ENCODE measurements at places on chromosomes 7 and 10. TPM values are rescaled to one million over a fixed set of nuclear protein-coding genes. Genes with fewer than 3 reads are reported as not detected.
A peak's percentile ranks its signal among the peaks of the same experiment; 100 is the strongest.

GRCh38 chr10:97406064-97406463, 4.9 kb upstream of the RRP12 start:
- H3K27me3 ChIP-seq, result no peaks in the 10 kb centered on the region
- no peak for DNase-seq
- H3K36me3 ChIP-seq, result no peaks in the 10 kb centered on the region
- H3K4me1 ChIP-seq, result peaks cover 16% of the 10 kb centered on the region
- H3K4me3 ChIP-seq, result no peak overlapping the region
- H3K27ac ChIP-seq, result no peak overlapping the region

- H3K27ac ChIP-seq, result no peak overlapping the region
- H3K36me3 ChIP-seq, result peaks cover 29% of the 10 kb centered on the region
- H3K4me3 ChIP-seq, result no peak overlapping the region
- no peak for DNase-seq
- H3K27me3 ChIP-seq, result no peaks in the 10 kb centered on the region
Observed at GRCh38 chr7:66952343-66953043, 31.5 kb downstream of the TMEM248 start.

- DNase-seq, result no peak
- H3K4me1 ChIP-seq, result peaks cover 8% of the 10 kb centered on the region
- no peak overlapping the region for H3K27ac ChIP-seq
- no peaks in the 10 kb centered on the region for H3K36me3 ChIP-seq
Observed at GRCh38 chr10:70762441-70763175, 22.6 kb downstream of the TBATA start.

DNA sequence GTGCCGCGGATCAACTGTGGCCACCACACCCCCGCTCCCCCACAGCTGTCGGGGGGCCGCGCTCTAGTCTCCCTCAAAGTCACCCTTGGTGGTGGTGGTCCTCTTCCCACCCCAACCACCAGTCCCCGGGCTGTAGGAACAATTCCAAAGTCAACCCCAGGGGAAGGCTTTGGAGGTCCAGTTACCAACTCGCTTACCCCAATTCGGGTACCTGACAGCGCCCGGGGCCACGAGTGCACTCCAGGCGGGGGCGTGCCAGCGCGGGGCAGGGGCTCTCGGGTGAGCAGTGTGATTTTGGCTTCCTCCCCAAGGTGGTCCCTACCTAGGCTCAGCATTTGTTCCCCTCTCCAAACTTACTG, 584 bp upstream of the ZMIZ1 start:
- DNase-seq, result peak; percentile 66
- H3K4me1 ChIP-seq, result peaks cover 22% of the 10 kb centered on the region
- peak overlapping the region; percentile 61 for H3K27ac ChIP-seq

DNA sequence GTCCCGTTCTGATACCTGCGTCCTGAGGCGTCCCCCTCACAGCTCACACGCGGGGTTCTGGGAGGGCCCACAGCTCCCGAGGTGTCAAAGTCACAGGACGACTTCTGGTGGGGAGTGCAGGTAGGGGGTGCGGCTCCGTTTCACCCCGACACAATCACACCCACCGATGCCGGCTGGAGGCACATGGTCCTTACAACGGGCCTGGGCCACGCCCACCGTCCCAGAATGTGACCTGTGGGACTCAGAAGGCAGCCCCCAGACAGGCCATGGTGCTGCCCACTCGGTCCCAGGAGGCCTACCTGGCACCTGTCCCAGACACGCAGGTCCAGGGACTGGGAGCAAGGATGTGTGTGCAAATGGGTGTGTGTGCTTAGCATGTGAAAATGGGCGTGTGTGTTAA, 86.0 kb downstream of the UNCX start:
- H3K4me3 ChIP-seq, result no peak overlapping the region
- DNase-seq, result no peak
- H3K36me3 ChIP-seq, result no peaks in the 10 kb centered on the region
- no peak overlapping the region for H3K27ac ChIP-seq
- H3K27me3 ChIP-seq, result peaks cover 3% of the 10 kb centered on the region
- H3K4me1 ChIP-seq, result no peaks in the 10 kb centered on the region

DNA sequence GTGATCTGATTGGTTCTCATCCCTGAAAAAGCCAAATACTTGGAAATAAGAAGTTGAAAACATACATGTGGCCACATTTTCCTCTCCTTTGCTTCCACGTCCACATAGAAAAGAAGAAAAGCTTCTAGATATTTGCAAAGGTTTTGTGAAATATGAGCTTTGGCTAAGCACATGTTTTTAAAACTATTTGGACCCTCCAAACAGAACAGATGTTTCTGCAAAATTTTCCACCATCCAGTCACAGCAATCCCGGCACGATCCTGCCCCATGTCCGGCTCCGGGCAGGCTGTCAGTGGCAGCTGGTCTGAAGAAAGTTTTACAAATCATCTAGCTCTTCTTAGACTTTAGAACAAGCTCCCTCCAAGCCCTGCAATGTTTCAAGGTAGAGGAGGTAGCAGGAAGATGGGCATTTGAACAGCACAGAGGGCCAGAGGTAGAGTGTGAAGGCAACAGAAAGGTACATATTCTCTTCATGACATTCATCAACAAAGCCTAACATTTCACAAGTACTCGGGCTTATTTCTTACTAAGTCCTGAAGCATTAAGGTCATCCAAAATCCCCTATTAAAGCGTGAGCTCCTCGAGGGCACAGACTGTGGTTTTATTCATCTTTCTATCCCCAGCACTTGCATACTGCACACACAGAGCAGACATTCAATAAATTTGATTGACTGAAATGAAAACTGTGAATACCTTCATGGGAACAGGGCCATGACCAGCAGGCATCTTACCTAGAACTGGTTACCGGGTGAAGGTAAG, 110.1 kb downstream of the JAZF1 start:
- H3K4me3 ChIP-seq, result no peak overlapping the region
- no peaks in the 10 kb centered on the region for H3K4me1 ChIP-seq
- no peak for DNase-seq
- peaks cover 3% of the 10 kb centered on the region for H3K27me3 ChIP-seq

GRCh38 chr7:128788446-128789412, 3.0 kb upstream of the CCDC136 start:
- no peaks in the 10 kb centered on the region for H3K36me3 ChIP-seq
- no peak overlapping the region for H3K4me3 ChIP-seq
- no peak for DNase-seq

DNA sequence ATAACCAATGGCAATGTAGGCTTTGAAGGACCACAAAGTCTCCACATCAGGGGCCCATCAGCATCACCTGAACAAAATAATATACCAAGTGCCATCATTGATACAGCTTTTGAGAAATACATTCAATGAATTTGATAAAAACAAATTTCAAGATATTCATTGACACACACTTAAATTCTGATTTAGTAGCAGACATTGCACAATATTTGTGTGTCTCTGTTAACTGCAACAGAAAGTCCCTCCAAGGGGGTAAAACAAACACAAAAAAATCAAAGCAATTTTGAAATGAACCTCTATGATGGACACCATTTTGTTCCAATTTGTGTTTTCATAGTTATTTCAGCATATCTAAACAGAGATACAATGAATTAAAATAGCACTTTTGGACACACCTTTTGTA, 86.8 kb upstream of the RSU1 start:
- no peaks in the 10 kb centered on the region for H3K36me3 ChIP-seq
- H3K4me1 ChIP-seq, result peaks cover 13% of the 10 kb centered on the region
- H3K4me3 ChIP-seq, result no peak overlapping the region

DNA sequence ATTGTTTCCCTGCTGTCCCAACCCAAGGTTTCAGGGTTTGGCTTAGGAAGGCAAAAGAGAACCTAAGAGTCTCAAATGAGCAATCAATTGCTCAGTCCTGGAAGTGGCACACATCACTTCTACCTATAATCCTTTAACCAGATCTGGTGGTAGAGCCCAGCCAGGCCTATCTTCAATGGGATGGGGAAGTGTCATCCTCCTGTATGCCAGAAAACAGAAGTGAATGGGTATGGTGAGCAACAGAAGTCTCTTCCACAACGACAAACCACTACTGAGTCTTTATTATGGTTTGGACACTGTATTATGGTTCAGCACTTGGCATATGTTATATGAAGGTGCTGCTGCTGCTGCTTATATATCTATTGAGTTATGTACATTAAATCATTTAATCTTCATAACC, 3.0 kb upstream of the AKR1B1 start:
- peaks cover 21% of the 10 kb centered on the region for H3K4me1 ChIP-seq
- H3K27ac ChIP-seq, result no peak overlapping the region
- no peak overlapping the region for H3K4me3 ChIP-seq
- no peak for DNase-seq
- H3K27me3 ChIP-seq, result peaks cover 2% of the 10 kb centered on the region
- H3K36me3 ChIP-seq, result peaks cover 7% of the 10 kb centered on the region

DNA sequence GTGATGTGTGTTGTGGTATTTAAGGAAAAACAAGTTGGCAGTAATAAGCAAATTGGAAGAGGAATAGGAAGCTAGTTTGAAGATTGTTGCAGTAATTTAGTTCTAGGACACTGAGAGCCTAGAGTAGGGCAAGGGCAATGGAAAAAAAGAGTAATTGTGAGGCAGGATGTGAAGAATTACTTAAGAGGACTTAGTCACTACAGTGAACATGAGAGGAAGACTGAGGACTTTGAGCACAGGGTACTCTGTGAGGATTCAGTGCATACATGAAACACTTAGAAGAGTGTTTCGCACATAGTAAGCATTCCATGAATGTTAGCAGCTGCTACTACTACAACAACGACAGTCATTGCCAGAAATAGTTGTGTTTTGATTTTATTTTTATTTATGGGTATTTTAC, 30.9 kb upstream of the DKK1 start:
- no peaks in the 10 kb centered on the region for H3K4me1 ChIP-seq
- H3K27me3 ChIP-seq, result no peaks in the 10 kb centered on the region
- no peak for DNase-seq

DNA sequence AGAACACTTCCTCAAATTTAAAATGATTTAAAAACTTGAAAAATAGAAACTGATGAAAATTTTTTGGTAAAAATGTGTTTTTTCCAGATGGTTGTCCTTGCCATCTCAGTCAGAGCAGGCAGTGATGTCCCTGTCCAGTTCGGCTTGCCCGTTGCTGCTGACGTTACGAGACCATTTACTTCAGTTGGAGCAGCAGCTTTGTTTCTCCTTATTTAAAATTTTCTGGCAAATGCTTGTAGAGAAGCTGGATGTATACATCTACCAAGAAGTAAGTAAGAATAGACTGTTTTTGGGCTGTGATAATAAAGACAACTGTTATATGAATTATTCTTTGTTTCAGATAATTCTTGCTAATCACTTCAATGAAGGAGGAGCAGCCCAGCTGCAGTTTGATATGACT, 16.1 kb downstream of the EFCAB10 start:
- no peaks in the 10 kb centered on the region for H3K4me1 ChIP-seq
- DNase-seq, result no peak
- no peak overlapping the region for H3K4me3 ChIP-seq
- no peaks in the 10 kb centered on the region for H3K27me3 ChIP-seq

GRCh38 chr7:87912121-87912520, 21.9 kb upstream of the ADAM22 start:
- H3K27me3 ChIP-seq, result peaks cover 3% of the 10 kb centered on the region
- no peak for DNase-seq
- H3K36me3 ChIP-seq, result peaks cover 9% of the 10 kb centered on the region
- H3K4me1 ChIP-seq, result peaks cover 4% of the 10 kb centered on the region
- H3K27ac ChIP-seq, result no peak overlapping the region

The SLC18A3 gene
- total RNA-seq, result not detected

The MUC3A gene
- not detected for total RNA-seq

The METTL27 gene
- 0.74 TPM for total RNA-seq

The UCN3 gene
- total RNA-seq, result not detected

The IDI2 gene
- total RNA-seq, result not detected
